Esophagus squamous epithelium (tissue), 5 donors: ENCODE measurements at places on chromosomes 1 and 21.
A peak's percentile ranks its signal among the peaks of the same experiment; 100 is the strongest.

- H3K27me3 ChIP-seq = no peaks in the 10 kb centered on the region
- H3K4me3 ChIP-seq = peak overlapping the region; percentile 56
- H3K27ac ChIP-seq = peak overlapping the region; percentile 86
- no peaks in the 10 kb centered on the region for H3K36me3 ChIP-seq
- H3K4me1 ChIP-seq = peaks cover 14% of the 10 kb centered on the region
- DNase-seq = no peak
Observed at GRCh38 chr1:115828101-115829022, 12.6 kb downstream of the NHLH2 start.

- no peak for DNase-seq
- H3K4me3 ChIP-seq = no peak overlapping the region
- no peaks in the 10 kb centered on the region for H3K36me3 ChIP-seq
- no peaks in the 10 kb centered on the region for H3K4me1 ChIP-seq
- no peaks in the 10 kb centered on the region for H3K27me3 ChIP-seq
Observed at GRCh38 chr1:38614861-38615260, 244.7 kb downstream of the RRAGC start.

DNA sequence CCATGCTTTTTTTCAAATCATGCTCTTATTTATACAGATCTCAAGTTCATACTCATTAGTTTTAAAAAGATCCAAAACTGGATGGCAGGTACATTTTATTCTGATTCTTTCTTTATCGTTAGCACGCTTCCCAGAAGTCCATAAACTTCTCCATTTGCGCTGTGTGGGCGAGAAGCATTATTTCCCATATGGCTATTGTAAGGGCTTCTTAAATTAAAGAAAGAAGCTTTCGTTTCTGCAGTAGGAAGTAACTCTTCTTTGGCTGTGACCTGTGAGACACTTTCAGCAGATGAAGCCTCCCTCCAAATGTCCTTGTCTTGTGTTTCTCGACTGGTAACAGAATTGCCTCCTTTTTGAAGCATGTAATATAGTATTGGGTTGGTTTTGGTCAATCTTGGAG, 100.2 kb downstream of the NRIP1 start:
- DNase-seq = no peak
- no peak overlapping the region for H3K27ac ChIP-seq
- no peaks in the 10 kb centered on the region for H3K4me1 ChIP-seq
- no peaks in the 10 kb centered on the region for H3K27me3 ChIP-seq
- no peak overlapping the region for H3K4me3 ChIP-seq

GRCh38 chr1:248849152-248849551, 9.7 kb downstream of the ZNF692 start:
- H3K4me3 ChIP-seq = no peak overlapping the region
- H3K4me1 ChIP-seq = peaks cover 19% of the 10 kb centered on the region
- no peak for DNase-seq
- H3K27ac ChIP-seq = no peak overlapping the region

DNA sequence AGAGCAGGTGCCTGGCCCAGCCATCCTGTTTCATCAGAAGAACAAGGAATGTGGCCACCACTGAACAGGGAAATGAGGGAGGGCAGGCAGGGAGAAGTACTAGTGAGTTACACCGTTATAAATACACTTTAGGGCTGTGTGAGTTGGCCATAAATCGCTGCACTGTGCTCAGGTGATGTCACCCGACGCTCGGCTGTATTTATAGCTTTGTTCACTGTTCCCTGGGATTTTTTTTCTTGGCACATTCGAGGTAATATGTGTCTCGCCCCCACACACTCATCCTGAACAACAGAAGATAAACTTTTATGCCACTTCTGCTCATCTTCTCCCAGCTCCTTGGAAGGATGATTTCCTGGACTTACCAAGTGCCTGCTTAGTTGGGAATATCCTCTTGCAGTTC, 9.0 kb upstream of the KIRREL1 start:
- H3K4me3 ChIP-seq = no peak overlapping the region
- no peak for DNase-seq
- no peaks in the 10 kb centered on the region for H3K4me1 ChIP-seq
- H3K36me3 ChIP-seq = no peaks in the 10 kb centered on the region
- no peak overlapping the region for H3K27ac ChIP-seq

GRCh38 chr1:109089242-109090015, 1.1 kb upstream of the TMEM167B start:
- peaks cover 18% of the 10 kb centered on the region for H3K4me1 ChIP-seq
- no peak for DNase-seq
- H3K4me3 ChIP-seq = peak overlapping the region; percentile 72
- peaks cover 1% of the 10 kb centered on the region for H3K36me3 ChIP-seq
- H3K27ac ChIP-seq = peak overlapping the region; percentile 95

DNA sequence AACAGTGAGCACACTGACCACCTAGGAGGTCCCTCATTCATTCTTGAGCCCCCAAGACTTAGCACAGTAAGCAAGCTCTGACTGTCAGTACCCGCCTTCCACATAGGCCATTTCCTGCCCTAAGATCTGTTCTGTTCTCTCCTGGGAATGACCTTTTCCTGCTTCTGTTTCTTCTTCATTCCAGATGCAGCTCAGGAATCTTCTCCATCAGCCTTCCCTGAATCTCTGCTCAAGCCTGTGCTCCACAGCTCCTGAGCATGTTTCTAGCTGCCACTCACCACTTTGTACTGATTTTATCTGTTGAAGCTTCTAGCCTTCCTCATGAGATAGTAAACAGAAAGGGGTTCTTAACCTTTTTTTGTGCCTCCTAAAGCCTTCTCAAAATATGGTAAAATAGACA, 56.6 kb downstream of the ZNF281 start:
- no peak overlapping the region for H3K4me3 ChIP-seq
- no peaks in the 10 kb centered on the region for H3K36me3 ChIP-seq
- no peak for DNase-seq
- peaks cover 12% of the 10 kb centered on the region for H3K4me1 ChIP-seq
- no peak overlapping the region for H3K27ac ChIP-seq

GRCh38 chr1:39082010-39082799, 56.1 kb downstream of the NDUFS5 start:
- H3K4me3 ChIP-seq = peak overlapping the region; percentile 61
- H3K4me1 ChIP-seq = peaks cover 33% of the 10 kb centered on the region
- H3K27ac ChIP-seq = no peak overlapping the region
- H3K27me3 ChIP-seq = no peaks in the 10 kb centered on the region
- no peaks in the 10 kb centered on the region for H3K36me3 ChIP-seq

DNA sequence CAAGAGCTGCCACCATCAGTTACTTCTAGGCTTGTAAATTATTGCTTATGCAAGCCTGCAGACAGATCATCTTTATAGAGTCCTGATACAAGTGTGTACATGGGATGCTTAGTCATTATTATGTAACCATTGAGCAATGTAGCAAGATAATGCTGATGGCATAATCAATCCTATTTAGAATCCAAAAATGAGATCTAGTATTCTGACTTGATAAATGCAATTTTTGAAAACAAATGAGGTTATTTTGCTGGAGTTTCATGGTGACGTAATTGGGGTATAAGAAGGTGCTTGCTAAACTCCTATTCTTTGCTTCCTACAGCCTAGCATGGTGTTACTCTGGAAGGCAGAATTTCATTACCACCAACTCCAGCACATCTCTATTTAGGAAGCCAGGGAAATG, 801.7 kb upstream of the PRMT6 start:
- no peaks in the 10 kb centered on the region for H3K36me3 ChIP-seq
- DNase-seq = no peak
- H3K27ac ChIP-seq = no peak overlapping the region

DNA sequence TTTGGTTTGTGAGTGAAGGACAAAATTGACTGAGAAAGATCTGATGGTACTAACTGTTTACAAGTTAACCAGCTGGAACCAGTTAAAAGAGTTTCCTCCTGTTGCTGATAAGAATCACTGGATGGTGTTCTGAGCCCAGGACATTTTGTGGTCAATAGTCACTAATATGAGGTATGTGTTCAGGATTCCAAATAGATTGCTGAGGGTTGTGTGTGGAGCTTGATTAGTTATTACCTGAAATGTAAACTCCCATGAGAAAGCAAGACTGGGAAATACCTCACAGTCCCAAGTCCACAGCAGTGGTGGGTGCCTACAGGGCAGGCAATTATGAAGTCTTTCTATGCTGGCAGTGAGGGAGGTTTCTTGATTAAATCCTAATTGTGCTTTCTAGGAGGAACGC, 164.6 kb downstream of the DNM3 start:
- H3K4me1 ChIP-seq = no peaks in the 10 kb centered on the region
- DNase-seq = no peak

GRCh38 chr1:224430511-224431113, 4.0 kb downstream of the WDR26 start:
- peak overlapping the region; percentile 3 for H3K4me3 ChIP-seq
- H3K27ac ChIP-seq = peak overlapping the region; percentile 99
- H3K36me3 ChIP-seq = peaks cover 7% of the 10 kb centered on the region
- peaks cover 3% of the 10 kb centered on the region for H3K4me1 ChIP-seq
- DNase-seq = no peak

DNA sequence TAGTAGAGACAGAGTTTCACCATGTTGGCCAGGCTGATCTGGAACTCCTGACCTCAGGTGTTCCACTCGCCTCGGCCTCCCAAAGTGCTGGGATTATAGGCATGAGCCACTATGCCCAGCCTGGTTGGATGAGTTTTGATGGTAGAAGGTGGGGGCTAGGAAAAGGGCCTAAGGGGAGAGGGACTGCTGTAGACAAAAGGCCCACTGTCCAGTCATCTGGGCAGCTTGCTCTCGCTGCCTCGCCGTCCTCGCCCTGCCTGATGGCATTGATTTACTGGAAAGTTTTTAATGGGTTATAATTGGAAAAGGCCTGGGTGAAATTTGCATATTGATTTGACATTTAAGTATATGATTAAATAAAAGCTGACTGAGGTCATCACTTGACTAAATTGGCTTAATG, 175.1 kb upstream of the CSF3R start:
- no peak overlapping the region for H3K4me3 ChIP-seq
- H3K27me3 ChIP-seq = peaks cover 79% of the 10 kb centered on the region
- H3K36me3 ChIP-seq = no peaks in the 10 kb centered on the region
- H3K4me1 ChIP-seq = no peaks in the 10 kb centered on the region
- DNase-seq = no peak

- no peak for DNase-seq
- no peaks in the 10 kb centered on the region for H3K27me3 ChIP-seq
- no peaks in the 10 kb centered on the region for H3K36me3 ChIP-seq
- H3K4me3 ChIP-seq = no peak overlapping the region
- no peaks in the 10 kb centered on the region for H3K4me1 ChIP-seq
Observed at GRCh38 chr1:228911225-228912210, 176.2 kb downstream of the RHOU start.

- no peak for DNase-seq
- H3K36me3 ChIP-seq = no peaks in the 10 kb centered on the region
- peaks cover 20% of the 10 kb centered on the region for H3K27me3 ChIP-seq
Observed at GRCh38 chr1:156858555-156858956, 361 bp downstream of the INSRR start.

- H3K36me3 ChIP-seq = no peaks in the 10 kb centered on the region
- DNase-seq = no peak
- peaks cover 88% of the 10 kb centered on the region for H3K4me1 ChIP-seq
- no peaks in the 10 kb centered on the region for H3K27me3 ChIP-seq
Observed at GRCh38 chr1:201907621-201908020, 18.9 kb downstream of the SHISA4 start.

- H3K36me3 ChIP-seq = no peaks in the 10 kb centered on the region
- peak overlapping the region; percentile 16 for H3K4me3 ChIP-seq
- peak overlapping the region; percentile 62 for H3K27ac ChIP-seq
- DNase-seq = no peak
- H3K27me3 ChIP-seq = no peaks in the 10 kb centered on the region
Observed at GRCh38 chr1:203349773-203350524, 973 bp downstream of the FMOD start.

DNA sequence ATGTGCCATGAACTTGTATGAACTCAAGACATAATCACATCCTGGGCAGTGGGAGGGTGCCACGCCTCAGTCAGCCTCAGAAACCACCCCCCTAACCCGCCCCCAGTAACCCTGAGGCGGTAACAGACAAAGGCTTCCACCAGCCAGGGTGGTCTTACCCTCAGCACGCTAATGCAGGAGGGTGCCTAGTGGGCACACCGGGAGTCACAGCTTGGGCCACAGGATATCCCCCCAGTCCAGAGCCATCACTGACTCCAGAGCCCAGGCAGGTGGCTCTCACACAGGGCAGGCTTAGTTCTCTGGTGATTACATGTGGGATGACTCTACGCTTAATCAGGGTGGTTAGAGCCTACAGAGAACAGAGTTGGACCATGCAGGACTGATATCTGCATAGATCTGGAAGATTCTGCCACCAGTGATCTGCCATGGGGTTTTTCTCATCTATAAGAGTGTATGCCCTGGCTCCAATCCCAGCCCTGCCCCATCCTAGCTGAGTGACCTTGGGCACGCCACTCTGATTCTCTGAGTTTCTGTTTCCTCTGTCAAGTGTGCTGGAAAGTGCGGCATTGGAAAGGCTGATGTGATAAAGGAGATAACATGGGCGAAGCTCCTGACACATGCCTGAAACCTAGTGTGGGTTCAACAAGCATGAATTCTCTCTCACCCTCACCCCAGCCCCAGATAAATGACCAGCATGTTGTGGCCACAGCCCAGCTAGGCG, 27.3 kb downstream of the OPTC start:
- no peaks in the 10 kb centered on the region for H3K36me3 ChIP-seq
- H3K4me1 ChIP-seq = peaks cover 12% of the 10 kb centered on the region
- no peak overlapping the region for H3K4me3 ChIP-seq
- DNase-seq = no peak

DNA sequence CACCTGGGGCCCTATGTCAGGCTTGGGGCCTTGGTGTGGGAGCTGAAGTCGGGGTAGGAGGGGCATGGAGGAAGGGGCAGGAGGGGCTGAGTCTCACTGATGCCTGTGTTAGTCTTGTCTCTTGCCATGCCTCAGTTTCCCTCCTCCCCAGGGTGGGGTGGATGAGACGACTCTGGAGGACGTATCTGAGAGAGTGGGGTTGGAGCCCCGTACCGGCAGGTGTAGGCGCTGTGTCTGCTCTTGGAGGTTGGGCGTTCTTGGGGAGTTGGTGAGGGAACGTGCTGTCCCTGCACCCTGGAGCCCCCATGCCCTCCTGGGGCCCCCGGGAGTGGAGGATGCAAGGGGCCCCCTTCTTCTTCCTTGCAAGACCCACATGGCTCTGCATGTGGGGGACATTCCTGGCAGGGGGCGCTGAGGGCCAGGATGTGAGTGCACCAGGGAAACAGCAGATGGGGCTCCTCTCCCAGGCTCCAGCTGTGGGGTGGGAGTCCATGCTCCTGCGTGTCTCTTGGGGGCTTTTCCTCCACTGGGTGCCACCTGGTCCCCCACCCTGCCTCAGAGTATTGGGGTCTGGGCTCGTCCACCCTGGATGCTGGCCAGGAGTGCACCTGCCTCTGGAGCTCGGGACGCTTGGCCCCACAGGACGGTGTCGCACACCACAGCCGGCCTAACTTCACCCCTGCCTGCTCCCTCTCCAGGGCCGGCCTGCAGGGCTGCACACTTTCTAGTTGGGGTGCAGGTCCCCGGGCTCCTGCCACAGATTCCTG, 1.4 kb upstream of the TNFRSF14 start:
- no peak for DNase-seq
- H3K27ac ChIP-seq = peak overlapping the region; percentile 90
- H3K4me1 ChIP-seq = peaks cover 34% of the 10 kb centered on the region
- no peaks in the 10 kb centered on the region for H3K27me3 ChIP-seq
- no peak overlapping the region for H3K4me3 ChIP-seq
